ENCODE measurements at places on chromosomes 7 and 10. TPM values are rescaled to one million over a fixed set of nuclear protein-coding genes. Genes with fewer than 3 reads are reported as not detected.

The ANKRD7 gene
- 0.59 TPM for total RNA-seq

The ZCWPW1 gene
- 5.6 TPM for total RNA-seq

The CLDN3 gene
- total RNA-seq, result not detected

The EMX2 gene
- not detected for total RNA-seq

The ANKRD61 gene
- total RNA-seq, result 0.33 TPM

The TMEM139 gene
- total RNA-seq, result 1.6 TPM

Measured in activated naive CD4-positive, alpha-beta T cell treated with anti-CD3 and anti-CD28 coated beads, Interleukin-2, amount 50 U/mL, for 72 hours (primary cell).